ENCODE measurements at places on chromosomes 7 and 10.

- DNase-seq, result no peak
Observed at GRCh38 chr10:125035136-125035535, 93.2 kb downstream of the ZRANB1 start.

DNA sequence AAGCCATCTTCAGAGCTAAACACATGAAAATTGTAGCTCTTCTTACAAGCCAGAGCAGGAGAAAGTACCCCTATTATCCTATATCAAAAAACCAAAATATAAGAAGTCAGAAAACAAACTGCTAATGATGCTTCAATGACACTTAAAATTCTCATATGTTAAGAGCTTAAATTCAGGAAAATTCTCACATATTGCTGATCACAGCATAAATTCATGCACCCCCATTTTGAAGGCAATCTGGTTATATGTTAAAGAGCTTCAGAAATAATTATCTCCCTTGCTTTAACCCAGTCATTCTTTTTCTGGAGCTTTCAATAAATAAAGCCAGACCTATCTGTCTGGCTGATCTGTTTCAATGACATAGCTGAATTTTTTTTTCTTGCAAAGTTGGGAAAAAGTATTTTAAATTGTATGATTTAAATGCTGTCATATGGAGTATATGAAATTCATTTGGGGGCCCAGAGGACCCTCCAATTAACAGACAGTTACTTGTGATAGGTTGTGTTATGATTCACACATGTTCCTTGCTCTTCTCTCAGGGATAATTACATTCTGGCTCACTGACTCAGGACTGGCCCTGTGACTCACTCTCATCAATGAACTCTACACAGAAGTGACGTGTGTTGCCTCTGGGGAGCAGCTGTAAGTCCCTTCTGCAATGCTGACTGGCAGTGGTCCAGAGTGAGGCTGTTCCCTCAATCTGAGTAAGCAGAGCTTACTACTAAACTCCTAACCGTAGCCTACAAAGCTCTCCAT is 85.2 kb downstream of the HGF start:
- no peak for DNase-seq

GRCh38 chr10:48568546-48568945 is 36.3 kb downstream of the ARHGAP22 start:
- no peak for DNase-seq

- no peak for DNase-seq
Observed at GRCh38 chr10:125846894-125847293, 23.5 kb downstream of the BCCIP start.

GRCh38 chr10:35641676-35642034 is 441 bp downstream of the FZD8 start:
- no peak for DNase-seq

- DNase-seq, result no peak
Observed at GRCh38 chr10:29446327-29446726, 157.5 kb downstream of the LYZL1 start.

DNA sequence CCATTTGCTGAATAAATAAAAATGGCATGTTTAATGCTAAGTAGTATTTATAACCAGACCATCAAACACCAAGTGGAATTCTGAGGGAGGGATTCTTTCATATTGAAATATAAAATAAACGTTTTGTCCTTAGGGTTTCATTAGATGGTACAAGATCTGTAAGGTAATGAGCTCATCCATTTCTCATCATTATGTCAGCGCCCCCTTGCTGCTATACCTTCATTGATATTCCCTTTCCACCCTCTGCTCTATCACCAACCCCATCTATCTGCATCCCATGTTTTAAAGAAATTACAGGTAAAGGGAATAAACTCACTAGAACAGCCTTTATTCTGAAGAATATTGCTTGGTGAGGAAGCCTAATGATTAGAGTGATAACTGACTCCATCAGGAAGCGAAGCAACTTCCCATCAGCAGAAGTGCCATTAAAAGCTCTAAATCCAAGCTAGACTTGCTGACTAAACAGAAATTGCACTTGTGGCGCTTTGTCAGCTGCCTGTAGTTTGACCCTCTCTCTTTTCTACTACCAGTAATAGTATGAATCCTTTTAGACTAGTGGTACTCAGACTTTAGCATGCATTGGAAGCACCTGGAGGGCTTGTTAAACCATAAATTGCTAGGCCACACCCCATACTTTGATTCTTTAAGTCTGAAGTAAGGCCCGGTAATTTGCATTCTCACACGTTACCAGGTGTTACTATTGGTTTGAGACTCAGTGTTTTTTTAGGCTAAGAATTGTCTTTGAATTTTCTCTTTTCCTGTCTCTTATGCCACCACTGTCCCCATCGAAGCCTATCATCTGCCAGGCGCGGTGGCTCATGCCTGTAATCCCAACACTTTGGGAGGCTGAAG is 27.5 kb downstream of the ADD3 start:
- no peak for DNase-seq

DNA sequence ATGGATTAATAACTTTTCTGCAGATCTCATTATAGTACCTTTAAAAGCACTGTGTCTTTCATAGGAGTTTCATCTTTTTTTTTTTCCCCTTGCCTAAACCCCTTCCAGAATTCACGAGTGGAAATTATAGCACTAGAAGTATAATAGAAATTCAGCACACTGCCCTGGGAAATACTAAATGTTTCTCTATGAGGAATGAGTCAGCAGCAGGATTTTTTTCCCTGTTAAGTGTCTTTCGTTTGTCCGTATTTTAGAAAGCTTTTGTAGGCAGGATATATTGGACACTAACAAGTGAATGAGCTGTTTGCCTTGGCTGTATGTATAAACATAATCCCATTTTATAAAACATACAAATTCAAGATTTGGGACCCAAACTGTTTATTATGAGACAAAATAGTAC is 105.8 kb downstream of the EXOC4 start:
- no peak for DNase-seq

DNA sequence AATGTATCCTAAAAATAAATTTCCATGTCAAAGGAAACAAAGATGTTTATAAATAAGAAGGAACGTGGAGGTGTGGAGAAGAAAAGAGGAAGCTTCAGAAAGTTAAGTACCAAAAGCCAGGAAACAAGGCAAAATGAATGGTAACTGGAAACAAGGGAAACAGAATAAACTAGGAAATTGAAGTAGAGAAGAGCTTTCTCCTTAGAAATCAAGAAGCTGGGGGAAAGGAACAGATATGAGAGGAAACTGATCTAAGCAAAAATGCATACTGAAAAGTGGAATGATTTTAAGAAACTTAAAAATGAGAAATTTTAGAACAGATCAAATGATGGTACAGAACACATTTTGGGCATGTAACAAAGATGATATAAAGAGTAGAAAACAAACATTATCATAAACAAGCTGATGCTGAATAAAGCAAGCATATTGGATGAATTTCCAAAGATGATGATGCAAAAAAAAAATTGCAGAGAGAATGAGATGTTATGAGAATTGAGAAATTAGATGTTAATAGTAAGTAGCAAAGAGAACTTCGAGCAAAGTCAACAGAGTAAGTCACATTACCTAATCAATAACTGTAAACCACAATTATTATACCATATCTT is 1.9 kb downstream of the BRAF start:
- DNase-seq, result no peak

- DNase-seq, result no peak
Observed at GRCh38 chr10:9781666-9782065, 1236.0 kb upstream of the CELF2 start.

GRCh38 chr7:435630-436366 is 83.8 kb downstream of the PDGFA start:
- DNase-seq, result no peak

DNA sequence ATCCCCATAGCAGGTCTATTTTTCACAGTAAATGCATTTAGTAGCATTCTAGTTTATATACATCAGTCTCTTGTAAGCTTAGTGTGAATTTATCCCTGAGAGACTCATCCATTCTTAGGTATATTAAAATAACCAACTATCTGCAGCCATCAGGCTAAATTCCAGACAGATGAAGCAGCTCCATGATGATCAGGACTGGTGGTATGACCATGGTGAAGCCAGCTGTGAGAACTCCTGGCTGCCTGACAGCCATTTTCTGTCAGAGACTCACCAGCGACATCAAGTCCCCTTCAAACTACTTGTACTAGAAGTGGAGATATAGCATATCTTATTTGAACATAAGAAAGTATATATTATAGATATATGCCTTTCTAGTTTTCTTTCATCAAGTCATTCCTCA is 70.3 kb upstream of the GSDME start:
- no peak for DNase-seq

DNA sequence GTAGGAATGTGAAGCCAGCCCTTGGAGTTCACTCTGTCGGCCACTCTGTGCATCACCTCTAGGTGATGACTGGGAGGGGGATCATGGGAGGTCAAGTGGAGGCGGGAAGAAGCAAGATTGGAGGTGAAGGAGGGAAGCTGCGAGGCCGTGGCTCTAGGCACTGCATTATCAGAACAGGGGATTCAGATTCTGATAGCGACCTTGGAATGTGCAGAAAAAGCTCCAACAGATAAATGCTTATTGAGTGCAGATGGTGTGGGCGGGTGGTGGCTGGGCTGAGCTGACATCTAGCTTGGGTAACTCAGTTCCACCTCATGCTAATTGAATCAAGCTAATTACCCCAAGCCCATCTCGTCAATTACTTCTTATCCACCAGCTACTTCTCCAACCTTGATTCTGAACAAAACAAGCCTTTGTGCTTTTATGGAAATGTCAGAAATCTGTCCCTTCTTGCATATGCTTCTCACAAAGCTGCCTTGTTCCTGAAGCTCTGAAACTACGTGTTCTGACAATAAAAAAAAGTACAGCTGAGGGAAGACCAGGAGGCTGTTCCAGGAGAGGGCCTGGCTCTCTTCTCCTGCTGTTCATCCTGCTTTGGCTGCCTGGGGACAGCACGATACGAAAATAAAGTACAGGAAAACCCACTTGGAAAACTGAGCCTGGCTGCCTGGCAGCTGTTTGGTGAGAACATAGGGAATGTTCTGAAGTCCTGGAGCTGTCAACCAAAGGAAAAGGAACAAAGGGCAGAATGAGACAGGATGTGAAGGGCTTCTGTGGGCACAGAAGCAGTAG is 27.5 kb downstream of the STRA8 start:
- DNase-seq, result no peak

DNA sequence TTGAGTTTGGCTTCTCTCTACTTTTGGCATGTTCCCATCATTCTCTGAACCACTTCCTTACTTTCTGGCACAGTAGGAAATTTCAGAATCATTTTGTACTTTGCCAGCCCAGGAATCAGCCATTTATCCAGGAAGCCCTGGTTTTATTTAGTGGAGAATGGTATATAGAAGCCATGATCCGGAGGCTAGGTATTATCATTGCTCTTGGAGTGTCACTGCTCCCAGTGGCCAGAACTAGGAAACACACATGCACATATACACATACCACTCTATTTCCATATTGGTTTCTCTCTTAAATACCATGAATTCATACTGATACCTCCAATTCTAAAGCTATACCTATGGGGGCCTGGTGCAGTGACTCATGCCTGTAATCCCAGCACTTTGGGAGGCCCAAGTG is 36.3 kb downstream of the SUFU start:
- no peak for DNase-seq

DNA sequence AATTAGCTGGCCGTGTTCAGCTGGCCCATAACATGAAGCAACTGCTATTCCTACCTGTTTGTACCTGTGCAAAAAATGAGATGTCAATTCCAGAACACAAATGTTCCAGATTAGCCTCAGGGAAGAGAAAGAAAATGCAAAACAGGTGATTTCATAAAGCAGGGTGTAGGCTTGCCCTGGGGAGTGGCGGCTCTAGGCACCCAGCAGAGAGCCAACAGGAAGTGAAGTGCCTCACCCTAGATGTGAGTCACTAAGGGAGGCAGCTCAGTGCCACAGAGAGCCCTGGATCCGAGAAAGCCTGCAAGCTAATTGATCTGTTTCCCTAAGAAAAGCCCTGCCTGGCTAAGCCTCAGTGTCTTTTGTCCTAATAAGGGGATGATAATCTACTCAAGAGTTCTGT is 240.0 kb downstream of the ARHGAP21 start:
- DNase-seq, result no peak

- no peak for DNase-seq
Observed at GRCh38 chr7:55248526-55248925, 116.6 kb upstream of the LANCL2 start.

- DNase-seq, result no peak
Observed at GRCh38 chr10:107952649-107953556, 788.4 kb upstream of the SORCS1 start.

DNA sequence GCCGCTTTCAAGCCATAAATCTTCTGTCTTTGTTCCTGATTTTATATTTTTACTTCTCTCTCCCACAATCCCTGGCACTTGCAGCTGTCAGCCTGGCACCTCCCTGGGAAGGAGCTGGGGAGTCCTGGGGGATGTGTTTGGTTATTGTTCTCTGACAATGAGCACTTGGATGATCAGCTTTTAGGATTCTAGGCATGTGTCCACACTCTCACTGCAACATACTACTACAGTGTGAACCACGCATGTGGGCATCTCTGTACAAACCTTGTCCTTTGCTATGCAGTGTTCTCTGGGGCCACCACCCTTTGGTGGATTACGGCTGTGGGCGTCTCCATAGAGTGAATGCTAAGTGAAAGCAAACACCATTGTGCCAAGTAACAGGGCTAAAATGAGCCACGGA is 168.4 kb upstream of the KMT2E start:
- DNase-seq, result no peak

GRCh38 chr7:119465798-119466305 is 807.1 kb upstream of the KCND2 start:
- no peak for DNase-seq

DNA sequence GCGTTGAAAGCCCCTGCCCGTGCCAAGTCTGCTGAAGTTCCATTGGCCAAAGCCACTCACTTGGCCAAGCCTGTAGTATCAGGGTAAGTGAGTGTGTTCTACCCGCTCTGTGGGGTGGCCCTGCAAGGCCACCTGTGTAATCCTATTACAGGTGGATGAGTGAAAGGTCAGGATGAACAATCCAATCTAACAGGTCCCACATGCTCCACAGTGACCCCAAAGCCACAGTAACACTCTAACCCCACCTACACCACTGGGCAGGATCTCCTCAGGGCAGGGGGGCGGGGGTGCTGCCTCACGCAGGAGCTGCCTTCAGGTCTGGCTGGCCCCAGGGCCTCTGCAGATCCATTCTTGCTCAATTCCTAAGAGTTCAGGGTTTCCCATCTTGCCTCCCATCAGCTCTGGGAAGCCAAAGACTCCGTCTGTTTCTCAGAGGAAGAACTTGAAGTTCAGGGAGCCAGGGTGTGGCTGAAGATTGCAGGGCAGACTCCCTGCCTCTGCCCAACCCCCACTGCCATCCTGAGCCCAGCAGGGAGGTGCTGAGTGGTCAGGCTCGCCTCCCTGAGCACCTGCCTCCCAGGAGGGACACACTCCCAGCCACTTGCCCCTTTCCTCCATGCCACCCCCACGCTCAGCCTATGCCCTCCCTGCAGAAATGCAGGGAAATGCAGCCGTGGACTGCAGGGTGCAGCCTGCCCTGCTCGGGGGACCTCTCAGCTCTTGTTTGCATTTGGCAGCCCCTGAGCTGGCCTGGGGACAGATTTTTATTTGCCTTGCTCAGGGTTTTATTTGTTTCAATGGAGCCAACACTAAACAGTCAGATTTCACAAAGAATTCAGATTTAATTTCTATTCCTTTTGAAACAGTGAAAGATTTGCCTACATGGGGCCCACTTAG is 9.8 kb upstream of the COMTD1 start:
- no peak for DNase-seq

- DNase-seq, result no peak
Observed at GRCh38 chr10:62573929-62574328, 199.8 kb downstream of the ZNF365 start.

- DNase-seq, result no peak
Observed at GRCh38 chr7:141157138-141157765, 83.4 kb downstream of the TMEM178B start.

- DNase-seq, result peak; percentile 25
Observed at GRCh38 chr10:101214446-101215396, 14.5 kb downstream of the LBX1 start.
